ENCODE measurements at places on chromosomes 2 and 18.

DNA sequence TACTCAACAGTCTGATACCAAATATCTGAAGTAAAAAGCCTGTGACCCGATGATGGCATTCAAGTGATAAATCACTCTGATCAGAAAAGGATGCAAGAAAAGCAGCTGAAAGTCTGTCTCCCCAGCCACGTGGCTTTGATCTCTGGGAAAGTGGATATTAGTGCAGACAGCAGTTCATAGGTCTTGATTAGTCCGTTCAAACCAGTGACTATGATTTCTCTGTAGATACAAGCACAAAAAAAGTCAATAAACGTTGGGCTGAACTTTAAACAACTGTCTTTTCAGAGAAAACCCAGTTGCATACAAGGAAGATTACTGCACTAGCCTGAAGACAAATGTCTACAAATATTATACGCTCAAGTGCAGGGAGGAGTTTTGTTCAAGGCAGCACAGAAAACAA, 107.7 kb upstream of the CDC42EP3 start:
- DNase-seq = no peak
- no peaks in the 10 kb centered on the region for H3K36me3 ChIP-seq
- H3K4me1 ChIP-seq = no peaks in the 10 kb centered on the region
- no peaks in the 10 kb centered on the region for H3K27me3 ChIP-seq
- H3K4me3 ChIP-seq = no peak overlapping the region

DNA sequence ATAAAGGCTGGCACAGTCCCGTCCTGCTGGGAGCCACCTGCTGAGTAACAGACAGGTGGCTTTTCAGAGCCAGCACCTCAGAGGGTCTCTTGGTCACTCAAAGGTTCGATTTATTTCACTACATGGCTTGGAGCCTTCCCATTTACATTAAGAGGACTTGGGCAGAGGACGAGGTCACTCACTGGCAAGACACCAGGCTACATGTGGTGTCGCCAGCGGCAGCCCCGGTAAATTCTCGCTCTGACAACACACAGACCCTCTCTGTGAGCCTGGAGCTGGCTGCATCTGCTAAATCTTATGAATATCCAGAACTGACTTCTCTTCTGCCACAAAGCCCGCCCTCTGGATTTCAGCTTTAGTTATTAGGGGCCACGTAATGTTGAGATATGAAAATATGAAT, 254.7 kb downstream of the VAPA start:
- H3K36me3 ChIP-seq = no peaks in the 10 kb centered on the region
- H3K27me3 ChIP-seq = no peaks in the 10 kb centered on the region
- no peaks in the 10 kb centered on the region for H3K4me1 ChIP-seq
- no peak overlapping the region for H3K27ac ChIP-seq
- DNase-seq = no peak

GRCh38 chr2:205161156-205161839, 521.0 kb upstream of the NRP2 start:
- peaks cover 5% of the 10 kb centered on the region for H3K36me3 ChIP-seq
- DNase-seq = no peak
- H3K27ac ChIP-seq = no peak overlapping the region
- no peaks in the 10 kb centered on the region for H3K27me3 ChIP-seq
- no peaks in the 10 kb centered on the region for H3K4me1 ChIP-seq

- H3K36me3 ChIP-seq = no peaks in the 10 kb centered on the region
- H3K27ac ChIP-seq = no peak overlapping the region
- DNase-seq = no peak
- no peaks in the 10 kb centered on the region for H3K27me3 ChIP-seq
- no peak overlapping the region for H3K4me3 ChIP-seq
These were observed 349.0 kb upstream of the TNP1 start for GRCh38 chr2:217208867-217209266.

- no peak overlapping the region for H3K4me3 ChIP-seq
- peaks cover 14% of the 10 kb centered on the region for H3K36me3 ChIP-seq
- no peak overlapping the region for H3K27ac ChIP-seq
- no peak for DNase-seq
- peaks cover 8% of the 10 kb centered on the region for H3K4me1 ChIP-seq
- H3K27me3 ChIP-seq = no peaks in the 10 kb centered on the region
These were observed 10.9 kb downstream of the STARD7 start for GRCh38 chr2:96197546-96198255.

GRCh38 chr18:73793386-73793785, 354.2 kb downstream of the FBXO15 start:
- H3K27me3 ChIP-seq = no peaks in the 10 kb centered on the region
- H3K36me3 ChIP-seq = no peaks in the 10 kb centered on the region

DNA sequence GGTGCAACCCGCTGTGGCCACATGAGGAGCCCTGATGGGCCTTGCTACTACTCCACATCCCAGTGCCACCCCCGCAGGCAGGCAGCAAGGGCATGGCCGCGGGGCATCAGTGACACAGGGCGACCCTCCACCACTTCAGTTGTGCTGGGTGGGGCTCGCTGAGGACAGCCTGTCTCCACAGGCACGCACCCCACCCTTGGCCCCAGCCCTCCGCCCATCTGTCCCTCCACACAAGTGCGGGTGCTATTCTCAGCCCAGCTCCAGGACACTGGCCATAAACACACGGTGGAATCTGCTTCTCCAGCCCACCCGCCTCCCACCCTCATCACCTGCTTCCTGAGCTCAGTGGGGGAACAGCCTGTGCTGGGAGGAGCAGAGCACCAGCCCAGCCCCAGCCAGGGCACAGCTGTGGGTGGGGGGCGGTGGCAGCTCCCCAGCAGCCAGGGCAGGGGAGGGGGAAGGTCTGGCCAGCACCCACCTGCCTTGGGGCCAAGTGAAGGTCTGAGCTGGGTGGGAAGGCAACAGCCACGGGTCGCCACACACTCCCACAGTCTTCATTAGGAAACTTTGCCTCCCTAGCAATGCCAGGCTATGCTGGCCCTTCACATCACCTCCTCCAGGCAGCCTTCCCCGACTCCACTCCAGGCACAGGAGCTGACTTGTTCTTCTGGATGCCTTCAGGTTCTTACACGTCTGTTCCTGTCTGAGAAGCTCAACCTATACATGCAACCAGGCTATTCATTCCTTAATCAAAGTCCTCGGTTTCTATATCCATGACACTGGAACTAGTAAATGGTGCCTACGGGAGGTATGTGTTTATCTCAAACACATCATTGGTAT, 16.5 kb downstream of the BIN1 start:
- no peaks in the 10 kb centered on the region for H3K36me3 ChIP-seq

- no peak overlapping the region for H3K4me3 ChIP-seq
- no peaks in the 10 kb centered on the region for H3K4me1 ChIP-seq
- peaks cover 6% of the 10 kb centered on the region for H3K36me3 ChIP-seq
- DNase-seq = no peak
- H3K27me3 ChIP-seq = no peaks in the 10 kb centered on the region
These were observed 31.8 kb upstream of the PPP4R3B start for GRCh38 chr2:55649211-55649610.

DNA sequence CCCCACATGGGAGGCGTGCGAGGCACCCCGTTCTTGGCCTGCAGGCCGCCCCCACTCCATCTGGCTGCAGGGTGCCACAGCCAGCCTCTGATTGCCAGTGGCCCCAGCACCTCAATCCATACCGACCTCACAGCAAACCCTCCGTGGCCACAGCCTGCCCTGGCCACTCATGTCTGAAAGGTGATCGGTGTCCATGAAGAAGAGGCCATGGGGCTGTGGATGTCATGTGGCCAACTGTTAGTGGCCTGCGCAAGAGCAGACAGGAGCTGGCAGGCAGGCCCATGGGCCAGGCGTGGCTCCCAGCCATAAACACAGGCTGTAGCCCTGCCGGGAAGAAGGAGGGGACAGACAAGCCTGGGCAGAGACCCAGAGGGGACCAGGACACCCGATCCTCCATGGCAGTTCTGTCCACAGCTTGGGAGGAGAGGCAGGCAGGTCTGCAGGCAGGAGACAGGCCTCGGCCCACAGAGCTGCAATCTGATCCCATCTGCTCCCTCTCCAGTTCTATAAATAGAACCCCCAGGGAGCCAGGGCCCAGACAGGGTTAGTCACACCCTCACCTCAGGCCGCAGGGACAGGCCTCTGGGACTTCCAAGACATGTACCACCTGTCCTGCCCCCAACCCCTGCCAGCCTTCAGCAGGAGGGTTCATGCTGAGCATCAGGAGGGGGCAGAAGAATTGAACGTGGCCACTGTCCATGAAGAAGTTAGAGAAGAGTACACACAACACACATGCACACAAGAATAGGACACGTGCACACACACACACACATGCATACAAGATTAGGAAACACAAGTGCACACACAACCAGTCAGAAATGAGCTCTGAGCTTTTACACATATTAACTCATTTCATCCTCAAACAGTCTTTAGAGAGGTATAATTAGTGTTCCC, 16.9 kb downstream of the STEAP3 start:
- H3K4me1 ChIP-seq = peaks cover 47% of the 10 kb centered on the region
- no peak overlapping the region for H3K4me3 ChIP-seq
- no peak for DNase-seq
- peak overlapping the region; percentile 26 for H3K27ac ChIP-seq

GRCh38 chr2:43832457-43832856, 6.2 kb downstream of the ABCG5 start:
- DNase-seq = no peak
- H3K27ac ChIP-seq = no peak overlapping the region
- H3K4me3 ChIP-seq = no peak overlapping the region
- peaks cover 15% of the 10 kb centered on the region for H3K4me1 ChIP-seq

DNA sequence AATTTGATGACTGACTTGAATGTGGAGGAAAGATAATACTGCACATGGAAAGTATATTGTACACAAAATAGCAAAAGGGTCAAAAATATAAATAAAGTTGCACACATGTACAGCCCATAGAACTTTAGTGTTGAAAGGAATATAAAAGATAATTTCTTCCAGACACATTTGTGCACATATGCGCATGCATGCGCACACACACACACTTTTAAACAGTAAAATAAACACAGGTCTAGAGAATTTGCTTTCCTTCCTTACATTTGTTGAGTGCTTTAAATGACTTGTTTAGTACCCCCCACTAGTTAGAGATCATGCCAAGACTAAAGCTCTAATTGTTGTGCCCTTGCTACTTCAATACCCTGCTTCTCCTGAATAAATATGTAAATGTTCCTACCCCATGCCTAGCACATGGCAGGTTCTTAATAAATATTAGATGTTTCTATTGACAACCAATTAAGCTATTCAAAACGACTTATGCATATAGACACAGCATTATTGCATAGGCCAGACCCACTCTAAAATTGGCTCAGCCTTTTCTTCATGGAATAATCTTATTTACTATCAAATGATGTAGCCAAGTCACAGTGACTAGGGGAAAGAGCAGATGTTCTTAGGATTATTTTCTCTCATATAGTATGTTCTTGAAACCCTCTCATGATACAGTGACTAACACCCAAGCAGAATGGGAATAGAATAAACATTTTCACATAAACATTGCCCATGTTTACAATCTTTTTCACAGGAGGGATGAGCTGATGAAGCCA, 165.5 kb upstream of the ACVR2A start:
- H3K4me3 ChIP-seq = no peak overlapping the region
- no peaks in the 10 kb centered on the region for H3K4me1 ChIP-seq
- H3K27ac ChIP-seq = no peak overlapping the region
- H3K27me3 ChIP-seq = no peaks in the 10 kb centered on the region
- DNase-seq = no peak

- no peak for DNase-seq
- no peak overlapping the region for H3K4me3 ChIP-seq
- no peak overlapping the region for H3K27ac ChIP-seq
- no peaks in the 10 kb centered on the region for H3K27me3 ChIP-seq
These were observed 215.6 kb upstream of the TNP1 start for GRCh38 chr2:217075268-217076057.

DNA sequence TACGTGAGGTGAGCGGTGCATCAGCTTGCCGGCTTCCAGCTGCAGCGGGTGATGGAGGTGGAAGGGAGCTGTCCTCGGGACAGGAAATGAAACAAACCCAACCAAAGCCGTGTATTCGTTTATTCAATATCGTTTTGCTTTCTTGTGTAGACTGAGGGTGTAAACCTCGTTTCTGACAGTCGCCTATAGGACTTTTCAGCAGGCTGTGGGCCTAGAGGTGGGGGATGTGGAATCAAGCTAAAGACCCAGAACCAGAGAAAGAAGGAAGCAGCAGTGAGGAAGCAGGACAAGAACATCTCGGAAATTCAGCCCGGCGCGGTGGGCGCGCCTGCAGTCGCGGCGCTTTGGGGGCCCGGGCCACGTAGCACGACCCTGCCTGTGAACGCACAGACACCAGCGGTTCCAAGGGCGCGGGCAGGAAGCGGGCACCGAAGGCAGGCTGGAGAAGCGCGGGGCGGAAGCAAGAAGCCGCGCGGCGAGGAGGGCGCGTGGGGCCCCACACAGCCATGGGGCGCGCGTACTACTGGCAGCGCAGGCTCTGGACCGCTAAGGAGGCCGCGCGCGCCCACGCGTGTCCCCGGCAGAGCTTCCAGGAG, 755 bp upstream of the ATP9B start:
- H3K27ac ChIP-seq = peak overlapping the region; percentile 97
- DNase-seq = no peak
- peak overlapping the region; percentile 54 for H3K4me3 ChIP-seq
- H3K4me1 ChIP-seq = peaks cover 3% of the 10 kb centered on the region

DNA sequence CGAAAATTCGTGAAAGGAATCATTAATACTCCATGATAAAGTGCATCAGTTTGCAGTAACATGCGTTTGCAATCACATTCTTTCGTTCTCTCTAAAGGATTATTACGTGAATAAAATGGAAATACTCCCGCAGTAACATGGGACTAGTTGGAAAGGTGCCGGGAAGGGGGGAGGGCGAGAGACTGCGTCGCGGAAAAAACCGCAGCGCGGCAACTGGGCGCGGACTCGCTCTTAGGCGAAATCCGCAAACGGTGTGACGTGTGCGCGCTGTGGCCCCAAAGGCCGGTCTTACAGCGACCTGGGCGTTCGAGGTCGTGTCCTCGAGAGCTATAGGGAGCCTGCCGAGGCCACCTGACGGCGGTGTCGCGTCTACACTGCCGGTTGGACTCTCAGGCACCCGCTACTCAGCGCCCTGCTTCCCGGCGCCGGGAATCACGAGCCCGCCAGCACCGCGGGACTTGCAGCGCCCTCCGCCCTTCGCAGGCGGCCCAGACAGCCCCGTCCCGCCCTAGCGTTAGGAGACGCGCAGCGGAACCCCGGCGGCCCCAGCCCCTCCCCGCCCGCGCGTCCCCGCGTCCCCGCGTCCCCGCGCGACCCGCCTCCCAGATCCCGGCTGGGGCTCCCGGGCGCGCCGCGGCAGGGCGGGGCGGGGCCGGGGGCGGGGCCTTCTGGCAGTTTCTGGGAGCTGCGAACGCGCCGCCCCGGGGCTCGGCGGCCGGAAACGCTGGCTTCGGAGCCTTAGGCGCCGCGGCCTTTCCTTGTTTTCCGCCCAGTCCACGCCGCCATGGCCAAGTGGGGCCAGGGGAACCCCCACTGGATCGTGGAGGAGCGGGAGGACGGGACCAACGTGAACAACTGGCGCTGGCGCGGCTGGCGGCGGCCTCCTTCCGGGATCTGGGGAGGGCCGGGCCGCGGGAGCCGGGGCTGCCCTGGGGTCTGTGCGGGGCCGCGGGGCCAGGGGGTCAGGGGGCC, 15.1 kb downstream of the C2orf74 start:
- peak; percentile 51 for DNase-seq
- peak overlapping the region; percentile 96 for H3K27ac ChIP-seq
- H3K4me1 ChIP-seq = peaks cover 35% of the 10 kb centered on the region
- H3K4me3 ChIP-seq = peak overlapping the region; percentile 91
- H3K27me3 ChIP-seq = no peaks in the 10 kb centered on the region

GRCh38 chr2:178279142-178279541, 84.8 kb downstream of the OSBPL6 start:
- H3K27me3 ChIP-seq = no peaks in the 10 kb centered on the region
- peaks cover 28% of the 10 kb centered on the region for H3K4me1 ChIP-seq
- no peak overlapping the region for H3K4me3 ChIP-seq
- H3K27ac ChIP-seq = no peak overlapping the region

Data from esophagus squamous epithelium (tissue), 5 donors.